ENCODE measurements at places on chromosomes 7 and 10.

- DNase-seq, result peak; percentile 58
Measured at GRCh38 chr10:47025540-47026300, 114.5 kb downstream of the PTPN20 start.

DNA sequence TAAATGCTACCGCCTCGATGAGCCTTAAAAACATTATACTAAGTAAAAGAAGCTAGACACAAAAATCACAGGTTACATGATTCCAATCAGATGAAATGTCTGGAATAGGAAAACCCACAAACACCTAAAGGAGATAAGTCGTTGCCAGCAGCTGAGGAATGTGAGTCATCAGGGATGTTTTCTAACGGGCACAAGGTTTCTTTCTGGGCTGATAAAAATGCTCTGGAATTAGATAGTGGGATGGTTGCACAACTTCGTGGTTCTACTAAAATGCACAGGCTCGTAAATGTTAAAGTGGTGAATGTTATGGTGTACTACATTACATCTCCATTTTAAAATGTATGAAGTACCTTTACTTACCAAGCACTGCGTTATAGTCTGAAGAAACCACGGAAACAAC is 9.7 kb downstream of the ABLIM1 start:
- DNase-seq, result no peak

- DNase-seq, result no peak
Measured at GRCh38 chr7:89451911-89452310, 656.4 kb upstream of the TEX47 start.

- no peak for DNase-seq
Measured at GRCh38 chr10:28463141-28463540, 69.8 kb upstream of the WAC start.

DNA sequence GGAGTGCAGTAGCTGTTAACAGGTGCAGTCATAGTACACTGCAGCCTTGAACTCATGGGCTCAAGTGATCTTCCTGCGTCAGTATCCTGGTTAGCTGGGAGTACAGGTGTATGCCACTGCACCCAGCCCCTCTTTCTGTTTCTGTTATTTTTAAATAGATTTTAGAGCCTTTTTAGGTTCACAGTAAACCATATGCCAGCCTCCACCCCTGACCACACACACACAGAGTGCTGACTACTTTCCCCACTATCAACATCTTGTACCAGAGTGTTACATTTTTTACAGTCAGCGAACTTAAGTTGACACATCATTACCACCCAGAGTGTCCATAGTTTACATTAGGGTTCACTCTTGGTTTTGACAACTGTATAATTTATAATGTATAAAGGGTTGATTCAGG is 32.1 kb downstream of the MARCHF5 start:
- DNase-seq, result no peak

DNA sequence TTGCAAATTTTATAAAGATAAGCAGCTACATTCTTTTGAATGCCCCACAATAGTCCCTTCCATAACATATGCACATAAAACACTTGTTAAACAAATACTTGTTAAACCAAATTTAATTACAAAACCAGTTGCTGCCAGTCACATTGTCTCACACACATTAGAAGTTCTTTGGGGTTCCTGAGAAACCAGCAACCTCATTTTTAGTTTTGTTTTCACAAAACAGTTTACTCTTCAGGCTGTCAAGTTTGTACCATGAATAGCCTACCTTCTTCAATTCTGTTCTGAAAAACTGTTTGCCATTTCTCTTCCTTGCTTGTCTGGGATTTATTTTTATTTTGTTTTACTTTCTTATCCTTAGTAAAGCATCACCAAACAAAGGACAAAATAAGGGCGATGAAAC is 176.5 kb upstream of the PHF14 start:
- DNase-seq, result no peak

DNA sequence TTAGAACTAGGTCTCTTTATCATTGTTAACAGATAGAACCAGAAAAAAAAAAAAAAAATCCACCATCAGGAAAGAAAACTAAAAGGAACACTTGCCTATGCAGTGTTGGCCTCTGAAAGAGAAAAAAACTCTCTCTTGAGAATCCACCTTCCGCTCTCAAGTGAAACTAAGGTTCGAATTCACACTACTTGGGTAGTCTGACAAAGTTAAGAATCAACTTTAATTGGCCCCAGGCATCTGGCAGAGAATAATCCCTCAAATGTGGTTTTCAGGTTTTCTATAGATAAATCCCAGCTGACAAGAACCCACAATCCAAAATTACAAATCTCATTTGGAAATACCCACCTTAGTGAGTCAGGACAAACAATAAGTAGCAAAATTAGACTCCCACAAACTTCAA is 199.7 kb upstream of the LRRN3 start:
- no peak for DNase-seq

GRCh38 chr10:4059471-4060138 is 274.6 kb upstream of the KLF6 start:
- DNase-seq, result no peak

DNA sequence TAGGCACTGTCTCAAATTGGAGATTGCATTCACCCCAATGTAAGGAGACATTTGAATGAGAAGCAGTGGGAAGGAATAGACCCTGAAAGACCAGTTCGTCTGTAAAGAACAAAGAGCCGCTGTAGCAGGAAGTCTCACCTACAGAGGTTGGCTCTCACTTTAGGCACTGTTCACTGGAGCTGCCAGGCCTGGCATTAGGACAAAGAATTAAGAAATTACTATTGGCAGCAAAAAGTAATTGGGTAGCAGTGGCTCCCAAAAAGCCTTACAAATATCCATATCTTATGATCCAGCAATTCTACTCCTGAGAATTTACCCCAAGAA is 10.5 kb upstream of the TEX36 start:
- no peak for DNase-seq

- DNase-seq, result no peak
Measured at GRCh38 chr10:103620352-103620740, 126.8 kb downstream of the NEURL1 start.

GRCh38 chr7:51019191-51019844 is 236.6 kb upstream of the GRB10 start:
- no peak for DNase-seq

DNA sequence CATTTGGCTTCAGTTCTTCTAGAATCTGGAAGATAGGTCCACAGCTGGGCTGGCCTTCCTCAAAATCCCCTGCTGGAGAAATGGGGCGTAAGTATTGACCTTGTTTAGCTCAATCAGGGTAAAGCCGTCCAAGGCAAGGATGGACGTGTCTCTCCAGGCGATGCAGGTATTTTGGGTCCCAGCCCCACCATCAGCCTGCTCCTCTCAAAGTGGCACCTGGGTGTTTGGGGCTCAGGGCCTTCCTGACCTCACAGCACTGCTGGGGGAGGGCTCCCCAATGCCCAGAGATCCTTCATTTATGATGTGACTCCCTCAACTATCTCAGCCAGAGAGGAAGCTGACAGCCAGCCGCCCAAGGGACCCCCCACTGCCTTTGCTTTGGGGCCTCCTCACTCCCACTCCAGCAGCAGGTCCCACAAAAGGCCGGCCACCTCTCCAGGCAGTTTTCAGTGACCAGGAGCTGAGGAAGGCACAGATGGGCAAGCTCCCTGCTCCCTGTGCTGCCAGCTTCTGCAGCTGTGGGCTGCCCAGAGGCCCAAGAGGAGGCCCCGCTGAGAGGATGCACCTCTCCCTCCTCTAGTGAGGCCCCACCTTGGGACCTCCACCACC is 140.0 kb upstream of the TCERG1L start:
- no peak for DNase-seq

DNA sequence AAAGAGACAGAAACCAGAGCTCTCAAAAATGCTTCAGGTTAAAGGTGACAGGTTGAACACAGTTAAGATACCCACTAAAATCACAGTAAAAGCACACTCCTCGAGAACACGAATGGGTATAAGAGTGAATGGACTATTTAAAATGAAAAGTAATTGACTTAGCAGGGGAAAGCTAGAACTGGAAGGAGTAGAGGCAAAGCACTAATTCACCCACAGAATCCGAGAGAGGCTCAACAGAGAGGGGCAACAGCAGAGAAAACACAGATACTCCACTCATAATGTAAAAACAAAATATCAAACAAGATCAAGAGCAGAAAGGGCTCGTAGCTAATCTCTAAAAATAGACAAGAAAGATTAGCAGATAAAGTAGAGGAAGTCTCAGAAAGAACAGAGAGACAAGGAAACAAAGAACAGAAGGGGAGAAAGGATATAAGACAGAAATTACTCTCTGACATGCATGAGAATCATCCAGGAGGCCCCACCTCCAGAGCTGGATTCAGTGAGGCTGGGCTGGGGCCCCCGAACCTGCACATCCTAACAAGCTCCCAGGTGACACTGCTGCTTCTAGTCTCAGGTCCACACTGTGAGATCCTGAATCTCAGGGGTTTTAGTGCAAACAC is 117.6 kb downstream of the GALNT11 start:
- no peak for DNase-seq

- no peak for DNase-seq
Measured at GRCh38 chr10:118584181-118584954, 11.1 kb downstream of the PRLHR start.

GRCh38 chr10:127402596-127403409 is 146.3 kb upstream of the NPS start:
- DNase-seq, result no peak

DNA sequence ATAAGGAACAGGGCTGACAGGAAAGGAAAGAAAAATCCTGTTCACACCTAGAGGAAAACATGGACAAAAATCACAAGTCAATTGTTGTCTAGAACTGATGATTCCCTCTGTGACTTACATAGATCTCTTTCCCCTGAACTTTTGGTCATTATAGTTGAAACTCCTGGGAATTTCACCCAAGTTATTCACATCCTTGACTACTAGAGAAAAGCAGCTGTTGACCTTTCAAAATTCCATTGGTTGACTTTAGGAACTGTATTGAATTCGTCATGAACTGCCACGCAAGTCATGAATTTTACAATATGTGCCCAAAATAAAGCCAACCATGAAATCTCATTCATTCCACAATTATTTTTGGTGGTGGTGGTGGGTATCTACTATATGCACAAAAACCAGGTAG is 104.3 kb downstream of the UBE2H start:
- DNase-seq, result no peak

GRCh38 chr10:79496896-79497295 is 15.4 kb upstream of the EIF5AL1 start:
- DNase-seq, result no peak

DNA sequence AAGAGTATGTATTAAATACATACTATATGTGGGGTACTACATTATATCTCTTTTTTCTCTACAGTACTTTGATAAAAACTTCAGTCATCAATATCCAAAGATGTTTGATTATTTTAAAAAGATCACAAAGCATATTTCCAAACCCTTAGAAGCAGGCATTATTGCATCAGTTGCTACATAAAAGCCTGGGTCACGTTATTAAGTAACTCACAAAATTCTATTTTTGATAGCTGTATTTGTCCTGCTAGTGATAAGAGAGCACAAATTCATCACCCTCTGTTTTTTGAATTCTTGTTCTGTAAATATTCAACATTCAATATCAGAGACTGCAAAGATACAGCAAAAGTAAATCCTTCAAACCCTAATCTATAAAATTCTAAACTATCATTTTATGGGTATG is 30.0 kb downstream of the A1CF start:
- DNase-seq, result no peak

DNA sequence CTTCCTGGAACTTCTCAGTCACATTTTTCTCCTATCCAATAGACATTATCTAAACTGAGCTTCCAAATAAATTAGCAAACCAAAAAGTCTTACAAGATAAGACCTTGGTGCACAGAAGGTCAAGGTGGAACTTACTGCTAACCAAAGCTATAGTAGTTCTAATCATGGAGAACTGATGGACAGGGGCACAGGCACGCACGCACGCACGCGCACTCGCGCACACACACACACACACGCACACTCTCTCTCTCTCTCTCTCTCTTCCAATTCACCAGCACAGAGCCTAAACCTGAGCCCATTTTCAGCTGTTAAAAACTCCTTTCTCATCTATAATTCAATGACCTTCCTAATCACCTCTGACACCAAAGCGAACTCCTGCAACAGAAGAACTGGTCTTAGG is 7.5 kb downstream of the FGFR2 start:
- DNase-seq, result no peak
